Breast epithelium (tissue), 4 donors: ENCODE measurements at places on chromosomes 16 and 17. TPM values are rescaled to one million over a fixed set of nuclear protein-coding genes. Genes with fewer than 3 reads are reported as not detected.

POLR3K gene
- total RNA-seq: 6.6 TPM

DNA sequence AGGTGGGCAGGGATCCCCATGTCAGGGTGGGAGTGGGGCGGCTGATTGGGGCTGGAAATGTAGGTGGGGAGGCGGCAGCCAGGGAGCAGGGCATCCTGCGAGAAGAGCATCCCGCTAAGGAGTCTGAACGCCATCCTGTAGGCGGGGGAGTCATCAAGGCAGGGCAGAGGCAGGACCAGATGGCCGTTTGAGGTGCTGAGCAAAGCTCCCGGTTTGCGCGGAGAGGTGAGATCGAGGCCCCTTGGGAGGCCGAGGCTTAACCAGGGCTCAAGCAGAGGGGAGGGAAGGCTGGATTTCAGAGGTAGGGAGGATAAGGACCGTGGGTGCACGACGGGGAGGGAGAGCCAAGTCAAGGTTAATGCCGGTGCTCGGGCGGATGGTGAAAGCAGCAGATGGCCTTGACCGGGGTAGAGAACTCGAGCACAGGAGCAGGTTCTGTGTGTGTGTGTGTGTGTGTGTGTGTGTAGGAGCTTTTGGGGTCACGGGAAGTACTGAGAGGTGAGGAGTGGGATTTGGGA is 472 bp upstream of the NME2 start:
- peak overlapping the region; percentile 94 for H3K4me3 ChIP-seq
- no peak for DNase-seq
- peak overlapping the region; percentile 94 for H3K27ac ChIP-seq

MGAT5B gene
- total RNA-seq: 0.32 TPM

DNA sequence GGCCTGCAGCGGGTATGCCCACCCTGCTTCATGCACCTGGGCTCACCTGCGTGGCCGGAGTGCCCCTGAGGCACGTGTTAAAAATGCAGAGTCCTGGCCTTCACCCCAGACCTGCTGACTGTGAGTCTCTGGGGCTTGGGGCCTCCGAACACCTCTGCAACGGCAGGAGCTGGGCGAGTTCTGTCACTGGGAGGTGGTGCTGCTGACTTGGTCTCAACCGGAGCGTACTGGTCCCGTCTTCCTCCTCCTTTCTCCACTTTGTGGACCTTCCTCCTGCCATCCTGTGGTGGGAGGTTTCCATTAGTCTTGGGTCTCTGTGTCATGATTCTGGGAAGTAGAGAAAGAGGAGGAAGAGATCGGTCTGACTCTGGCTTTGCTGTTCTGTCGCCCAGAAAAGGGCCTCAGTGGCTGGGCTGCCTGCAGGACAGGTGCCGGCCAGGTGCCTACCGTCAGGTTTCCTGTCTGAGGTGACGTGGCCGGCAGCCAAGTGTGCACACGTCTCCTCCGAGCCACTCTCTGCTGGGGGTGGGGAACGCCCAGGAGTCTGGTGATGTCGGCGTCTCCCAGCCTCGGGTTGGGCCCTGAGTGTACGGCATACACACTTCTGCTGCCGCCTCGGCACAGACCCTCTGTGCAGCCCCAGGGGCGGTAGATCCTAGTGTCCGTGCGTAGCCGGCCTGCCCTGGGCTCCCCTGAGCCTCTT is 6.9 kb downstream of the TSC2 start:
- H3K27me3 ChIP-seq: no peaks in the 10 kb centered on the region
- no peak for DNase-seq
- H3K4me1 ChIP-seq: no peaks in the 10 kb centered on the region
- H3K4me3 ChIP-seq: no peak overlapping the region
- no peaks in the 10 kb centered on the region for H3K36me3 ChIP-seq

MLKL gene
- total RNA-seq: 22.6 TPM

GRCh38 chr17:16287563-16288027 is 65.7 kb downstream of the CENPV start:
- no peaks in the 10 kb centered on the region for H3K36me3 ChIP-seq
- H3K27ac ChIP-seq: peak overlapping the region; percentile 95
- DNase-seq: no peak

FMNL1 gene
- total RNA-seq: 9.2 TPM

DNA sequence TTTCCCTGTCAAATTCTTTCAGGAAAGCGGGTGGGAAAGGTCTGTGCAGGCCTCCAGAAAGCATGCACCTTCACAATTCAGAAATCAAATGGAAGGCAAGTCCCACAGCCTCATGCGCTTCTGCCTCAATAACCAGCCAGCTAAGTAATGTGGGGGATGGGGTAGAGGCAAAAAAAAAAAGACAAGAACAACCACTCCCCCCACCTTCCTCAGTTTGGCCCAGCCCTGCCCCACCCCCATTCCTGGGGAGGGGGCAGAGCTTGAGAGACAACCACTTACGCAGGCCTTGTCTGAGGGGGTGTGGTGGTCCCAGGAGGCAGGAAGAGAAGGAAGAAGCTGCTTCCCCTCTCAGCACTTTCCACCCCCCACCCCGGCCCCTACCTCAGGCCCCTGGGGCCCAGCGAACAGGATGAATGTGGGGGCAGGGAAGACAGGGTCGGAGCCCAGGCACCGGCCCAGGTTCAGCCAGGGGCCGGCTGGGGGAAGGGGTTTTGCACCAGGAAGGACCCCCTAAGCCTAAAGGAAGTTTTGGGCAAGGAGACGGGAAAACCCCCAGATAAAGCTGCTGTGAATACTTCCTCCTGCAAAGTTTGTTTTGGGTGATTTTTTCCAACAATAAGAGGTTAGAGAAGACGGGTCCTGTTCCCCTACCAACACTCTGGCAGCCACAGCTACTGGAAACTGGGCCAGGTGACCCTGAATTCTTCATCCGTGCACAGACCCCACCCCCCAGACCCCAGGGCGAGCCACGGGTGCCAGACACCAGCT is 1.2 kb downstream of the JUP start:
- DNase-seq: no peak
- no peaks in the 10 kb centered on the region for H3K36me3 ChIP-seq
- H3K4me1 ChIP-seq: peaks cover 6% of the 10 kb centered on the region
- H3K27me3 ChIP-seq: no peaks in the 10 kb centered on the region
- peak overlapping the region; percentile 99 for H3K27ac ChIP-seq

DRC3 gene
- 0.96 TPM for total RNA-seq

DNA sequence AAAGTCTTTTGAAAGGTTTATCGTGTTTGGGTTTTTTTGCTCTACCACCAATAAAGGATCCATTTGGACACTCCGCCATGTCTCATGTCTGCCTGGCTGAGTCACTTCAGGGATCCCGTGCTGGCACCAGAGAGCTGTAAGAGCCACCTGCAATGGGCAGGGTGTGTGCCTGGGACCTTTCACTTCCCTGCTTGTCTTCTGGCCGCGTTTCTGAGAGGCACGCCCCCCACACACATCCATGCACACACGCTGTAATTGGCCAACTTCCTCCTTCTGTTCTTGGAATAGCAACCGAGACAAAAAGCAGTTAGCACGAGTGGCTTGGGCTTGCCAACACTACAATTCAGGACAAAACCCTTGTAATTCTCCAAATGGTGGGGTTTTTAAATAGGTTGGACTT is 9.8 kb upstream of the SOST start:
- H3K27ac ChIP-seq: no peak overlapping the region
- no peaks in the 10 kb centered on the region for H3K27me3 ChIP-seq
- H3K36me3 ChIP-seq: peaks cover 12% of the 10 kb centered on the region
- H3K4me3 ChIP-seq: no peak overlapping the region
- DNase-seq: no peak

DNA sequence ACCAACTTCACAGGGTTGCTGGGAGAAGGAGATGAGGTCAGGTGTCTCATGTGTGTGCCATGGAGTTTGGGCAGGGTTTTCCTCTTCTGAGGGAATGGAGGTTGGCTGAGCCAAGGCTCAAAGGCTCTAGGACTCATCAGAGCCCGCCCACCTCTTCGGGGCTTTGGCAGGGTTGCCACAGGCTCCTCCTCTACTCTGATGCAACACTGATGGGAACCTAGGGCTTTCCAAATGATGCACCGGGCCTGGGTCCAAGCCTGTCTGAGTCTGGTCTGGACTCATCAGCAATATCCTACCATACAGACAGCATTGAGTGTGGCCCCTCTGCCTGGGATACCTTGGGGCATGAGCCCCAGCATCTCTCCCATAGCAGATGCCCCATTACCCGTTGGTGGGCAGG is 59.5 kb upstream of the LHX1 start:
- no peak overlapping the region for H3K4me3 ChIP-seq
- no peaks in the 10 kb centered on the region for H3K27me3 ChIP-seq
- no peaks in the 10 kb centered on the region for H3K36me3 ChIP-seq
- DNase-seq: no peak

- no peak overlapping the region for H3K4me3 ChIP-seq
- DNase-seq: no peak
- H3K36me3 ChIP-seq: no peaks in the 10 kb centered on the region
- peak overlapping the region; percentile 74 for H3K27ac ChIP-seq
Observed at GRCh38 chr17:28381141-28381825, 9.8 kb downstream of the SARM1 start.

NPIPB13 gene
- 10.2 TPM for total RNA-seq

- H3K4me3 ChIP-seq: no peak overlapping the region
- no peaks in the 10 kb centered on the region for H3K4me1 ChIP-seq
- no peaks in the 10 kb centered on the region for H3K36me3 ChIP-seq
- no peaks in the 10 kb centered on the region for H3K27me3 ChIP-seq
- DNase-seq: no peak
Observed at GRCh38 chr16:3959148-3959547, 78.6 kb upstream of the CREBBP start.

RPL27 gene
- 1,150 TPM for total RNA-seq

DBNDD1 gene
- total RNA-seq: 6.0 TPM

DNA sequence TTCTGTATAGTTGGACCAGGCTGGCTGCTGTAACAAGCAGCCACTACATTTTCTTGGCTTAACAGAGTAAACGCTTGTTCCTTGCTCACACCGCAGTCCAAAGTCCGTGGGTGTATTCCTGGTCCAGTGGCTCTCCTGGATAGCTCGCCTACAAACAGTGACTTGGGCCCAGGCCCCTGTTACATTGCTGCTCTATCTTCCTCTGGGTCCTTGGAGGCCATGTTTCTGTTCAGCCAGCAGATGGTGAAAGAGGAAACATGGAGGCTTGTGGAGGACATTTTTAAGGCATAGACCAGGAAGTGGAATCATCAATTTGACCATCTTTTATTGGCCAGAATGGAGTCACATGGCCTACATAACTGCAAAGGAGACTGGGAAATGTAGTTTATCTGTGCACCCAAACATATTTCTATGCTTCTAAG is 55.1 kb downstream of the ATP2C2 start:
- no peaks in the 10 kb centered on the region for H3K27me3 ChIP-seq
- no peaks in the 10 kb centered on the region for H3K36me3 ChIP-seq
- no peak overlapping the region for H3K4me3 ChIP-seq
- no peaks in the 10 kb centered on the region for H3K4me1 ChIP-seq
- no peak for DNase-seq
- no peak overlapping the region for H3K27ac ChIP-seq

GRCh38 chr17:16171613-16172012 is 43.7 kb downstream of the NCOR1 start:
- peak overlapping the region; percentile 25 for H3K27ac ChIP-seq
- no peak for DNase-seq
- H3K4me3 ChIP-seq: no peak overlapping the region
- no peaks in the 10 kb centered on the region for H3K4me1 ChIP-seq
- H3K36me3 ChIP-seq: no peaks in the 10 kb centered on the region

SAMD14 gene
- total RNA-seq: 0.16 TPM

AANAT gene
- total RNA-seq: not detected

DNA sequence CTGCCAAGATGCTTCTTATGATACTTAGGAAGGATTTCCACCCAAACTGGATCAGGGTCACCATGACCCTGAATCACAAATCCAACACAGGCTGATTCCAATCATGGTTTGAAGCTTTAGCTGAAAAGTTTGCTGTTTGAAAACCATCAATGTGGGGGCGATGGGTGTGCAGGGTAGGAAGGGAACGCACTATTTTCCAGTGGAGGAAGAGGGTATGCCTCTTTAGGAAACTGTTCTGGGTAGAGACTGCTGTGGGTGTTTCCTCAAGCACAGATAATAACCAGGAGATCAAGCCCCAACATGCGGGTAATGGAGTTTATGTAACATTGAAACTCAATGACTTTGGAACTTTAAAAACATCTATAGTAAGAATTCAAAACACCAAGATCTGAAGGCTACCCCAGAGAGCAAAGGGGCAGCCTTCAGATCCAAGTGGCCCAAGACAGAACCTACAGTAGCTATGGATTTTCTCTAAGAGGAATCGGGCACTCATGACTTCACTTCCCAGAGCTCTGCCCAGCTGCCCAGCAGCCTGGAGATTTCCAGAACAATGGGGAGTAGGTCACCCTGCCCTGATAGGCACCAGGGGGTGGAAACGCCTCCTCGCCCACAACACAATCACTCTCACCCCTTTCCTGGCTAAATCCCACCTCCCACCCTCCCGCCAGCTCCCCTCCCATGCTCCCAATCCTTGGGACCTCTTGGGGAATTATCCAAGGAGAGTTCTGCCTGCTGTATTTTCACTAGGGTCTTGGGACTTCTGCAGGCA is 22.8 kb downstream of the TRIM25 start:
- H3K27me3 ChIP-seq: no peaks in the 10 kb centered on the region
- no peak overlapping the region for H3K4me3 ChIP-seq
- no peaks in the 10 kb centered on the region for H3K4me1 ChIP-seq
- H3K36me3 ChIP-seq: peaks cover 17% of the 10 kb centered on the region
- H3K27ac ChIP-seq: no peak overlapping the region

DNA sequence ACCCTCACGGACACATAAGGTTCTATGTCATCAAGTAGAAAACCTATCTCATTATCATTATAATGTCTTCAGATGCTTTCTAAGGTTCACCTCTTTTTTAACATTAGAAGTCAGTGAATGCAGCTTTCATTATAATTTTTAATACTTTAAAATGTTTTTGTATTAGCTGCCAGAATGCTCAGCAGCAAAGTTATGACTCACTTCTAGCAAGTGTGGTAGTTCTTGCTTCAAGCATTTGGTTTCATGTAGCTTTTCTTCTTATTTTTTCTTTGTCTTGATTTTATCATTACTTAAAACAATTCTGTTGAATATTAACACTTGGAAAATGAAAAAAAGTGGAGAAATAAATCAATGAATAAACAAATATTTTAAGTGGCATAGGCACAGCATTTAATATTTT is 23.4 kb downstream of the LPCAT2 start:
- no peaks in the 10 kb centered on the region for H3K36me3 ChIP-seq
- H3K4me1 ChIP-seq: no peaks in the 10 kb centered on the region
- no peak for DNase-seq
- H3K27me3 ChIP-seq: no peaks in the 10 kb centered on the region

DNA sequence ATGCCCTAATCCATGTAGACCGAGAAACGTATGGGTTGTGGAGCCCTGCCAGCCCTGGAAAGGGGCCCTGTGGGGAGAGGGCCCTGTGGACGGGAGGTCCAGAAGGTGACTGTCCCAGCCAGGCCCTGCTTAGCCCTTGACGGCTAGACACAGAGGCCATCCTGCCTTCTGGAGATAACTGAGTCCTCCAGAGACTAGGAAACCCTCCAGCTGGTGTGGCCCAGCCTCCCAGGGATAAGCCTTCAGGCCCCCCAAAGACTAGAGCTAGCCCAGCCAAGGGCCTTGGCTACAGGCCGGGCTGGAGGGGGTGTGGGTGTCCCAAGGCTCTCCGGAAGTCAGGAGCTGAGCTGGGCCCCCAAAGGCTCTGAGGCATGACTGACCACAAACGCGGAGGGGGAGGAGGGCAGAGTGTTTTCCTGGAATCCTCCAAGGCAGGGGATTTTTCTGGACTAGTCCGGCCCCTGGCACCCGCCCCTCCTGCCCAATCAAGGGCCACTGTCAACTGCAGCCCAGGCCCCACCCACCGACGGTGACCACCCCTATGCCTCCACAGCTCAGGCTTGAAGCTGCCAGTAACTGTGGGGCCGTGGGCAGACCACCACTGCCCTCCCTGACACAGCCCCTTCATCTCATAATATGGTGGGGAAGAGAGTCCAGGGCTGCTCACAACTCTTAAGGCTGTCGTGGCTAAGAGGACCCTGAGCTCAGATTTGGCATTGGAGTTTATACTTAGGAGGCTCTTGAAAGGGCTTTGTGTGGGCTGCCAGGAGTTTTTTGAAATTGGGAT is 885 bp upstream of the VASN start:
- H3K36me3 ChIP-seq: no peaks in the 10 kb centered on the region
- H3K27me3 ChIP-seq: no peaks in the 10 kb centered on the region
- H3K4me1 ChIP-seq: peaks cover 56% of the 10 kb centered on the region
- no peak for DNase-seq
- peak overlapping the region; percentile 91 for H3K27ac ChIP-seq
